ENCODE measurements at places on chromosomes 2 and 18. TPM values are rescaled to one million over a fixed set of nuclear protein-coding genes. Genes with fewer than 3 reads are reported as not detected.

CD8B gene
- total RNA-seq: 20.8 TPM

IL1F10 gene
- total RNA-seq: not detected

RMC1 gene
- total RNA-seq: 31.2 TPM

COL6A3 gene
- 172 TPM for total RNA-seq

NRP2 gene
- 15.7 TPM for total RNA-seq

ELOA2 gene
- total RNA-seq: not detected

IL1A gene
- total RNA-seq: not detected

COLEC12 gene
- 0.88 TPM for total RNA-seq

ABCB11 gene
- 0.18 TPM for total RNA-seq

GRCh38 chr2:74822771-74823566 is 11.0 kb upstream of the HK2 start:
- no peak overlapping the region for H3K27ac ChIP-seq
- no peak for DNase-seq
- no peaks in the 10 kb centered on the region for H3K27me3 ChIP-seq
- no peak overlapping the region for H3K4me3 ChIP-seq
- no peaks in the 10 kb centered on the region for H3K36me3 ChIP-seq

DNA sequence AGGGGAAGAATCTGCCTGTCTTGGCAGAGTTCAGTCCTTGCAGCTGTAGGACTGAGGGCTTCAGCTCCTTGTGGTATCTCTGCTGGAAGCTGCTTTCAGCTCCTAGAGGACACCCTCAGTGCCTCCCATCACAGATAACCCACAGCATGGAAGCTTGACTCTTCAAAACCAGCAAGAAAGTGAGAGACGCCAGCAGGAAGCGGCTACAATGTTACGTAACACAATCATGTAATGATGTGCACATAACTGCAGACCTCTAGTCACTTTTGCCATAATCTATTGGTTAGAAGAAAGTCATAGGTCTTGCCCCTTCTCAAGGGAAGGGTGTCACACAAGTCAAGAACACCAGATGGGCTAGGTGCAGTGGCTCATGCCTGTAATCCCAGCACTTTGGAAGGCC is 69.1 kb upstream of the AFF3 start:
- no peaks in the 10 kb centered on the region for H3K27me3 ChIP-seq
- no peak overlapping the region for H3K27ac ChIP-seq
- DNase-seq: no peak
- no peak overlapping the region for H3K4me3 ChIP-seq
- H3K4me1 ChIP-seq: peaks cover 31% of the 10 kb centered on the region
- no peaks in the 10 kb centered on the region for H3K36me3 ChIP-seq

DNA sequence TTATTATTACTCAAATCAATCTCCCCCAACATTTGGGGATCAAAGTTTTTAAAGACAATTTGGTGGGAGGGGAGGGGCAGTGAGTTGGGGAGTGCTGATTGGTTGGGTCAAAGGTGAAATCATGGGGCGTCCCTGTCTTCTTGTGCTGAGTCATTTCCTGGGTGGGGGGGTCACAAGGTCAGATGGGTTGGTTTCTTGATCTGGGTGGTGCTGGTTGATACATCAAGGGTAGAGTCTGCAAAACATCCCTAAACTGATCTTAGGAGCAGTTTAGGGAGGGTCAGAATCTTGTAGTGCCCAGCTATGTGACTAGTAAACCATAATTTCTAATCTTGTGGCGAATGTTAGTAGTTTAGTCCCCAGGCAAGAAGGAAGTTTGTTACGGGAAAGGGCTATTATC is 67.4 kb downstream of the MOGAT1 start:
- H3K27me3 ChIP-seq: no peaks in the 10 kb centered on the region
- H3K36me3 ChIP-seq: no peaks in the 10 kb centered on the region
- no peak overlapping the region for H3K27ac ChIP-seq
- no peak overlapping the region for H3K4me3 ChIP-seq
- no peaks in the 10 kb centered on the region for H3K4me1 ChIP-seq

DNA sequence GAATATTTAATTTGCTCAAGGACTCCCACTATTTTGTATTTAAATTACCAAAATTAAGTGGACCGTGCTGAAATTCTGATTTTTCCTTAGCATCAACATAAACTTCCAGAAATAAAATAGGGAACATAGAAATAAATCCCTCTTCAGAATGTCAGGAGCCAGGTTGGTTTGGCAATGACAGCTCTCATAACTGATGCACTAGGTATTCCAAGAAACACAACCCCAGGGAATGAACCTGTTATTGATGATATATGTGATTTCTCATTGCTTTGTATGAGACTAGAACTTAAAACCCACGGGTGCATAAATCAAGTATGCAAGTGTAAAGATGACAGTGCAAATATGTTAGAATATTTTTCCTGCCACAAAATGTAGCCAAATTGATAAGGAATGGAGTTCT is 12.8 kb downstream of the SLC5A7 start:
- H3K4me1 ChIP-seq: no peaks in the 10 kb centered on the region
- H3K27ac ChIP-seq: no peak overlapping the region
- no peaks in the 10 kb centered on the region for H3K36me3 ChIP-seq
- no peaks in the 10 kb centered on the region for H3K27me3 ChIP-seq
- no peak for DNase-seq

DNA sequence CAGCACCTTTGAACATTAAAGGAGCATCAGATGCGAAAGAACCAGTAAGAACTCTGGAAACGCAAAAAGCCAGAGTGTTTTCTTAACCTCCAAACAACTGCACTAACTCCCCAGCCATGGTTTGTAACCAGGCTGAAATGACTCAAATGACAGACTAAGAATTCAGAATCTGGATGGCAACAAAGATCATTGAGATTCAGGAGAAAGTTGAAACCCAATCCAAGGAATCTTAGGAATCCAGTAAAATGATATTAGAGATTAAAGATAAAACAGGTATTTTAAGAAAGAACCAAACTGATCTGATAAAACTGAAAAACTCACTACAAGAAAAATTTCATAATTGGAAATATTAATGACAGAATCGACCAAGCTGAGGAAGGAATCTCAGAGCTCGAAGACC is 116.7 kb downstream of the PTRHD1 start:
- H3K4me3 ChIP-seq: no peak overlapping the region
- peaks cover 9% of the 10 kb centered on the region for H3K36me3 ChIP-seq
- no peaks in the 10 kb centered on the region for H3K27me3 ChIP-seq
- H3K27ac ChIP-seq: no peak overlapping the region
- DNase-seq: no peak
- no peaks in the 10 kb centered on the region for H3K4me1 ChIP-seq

DNA sequence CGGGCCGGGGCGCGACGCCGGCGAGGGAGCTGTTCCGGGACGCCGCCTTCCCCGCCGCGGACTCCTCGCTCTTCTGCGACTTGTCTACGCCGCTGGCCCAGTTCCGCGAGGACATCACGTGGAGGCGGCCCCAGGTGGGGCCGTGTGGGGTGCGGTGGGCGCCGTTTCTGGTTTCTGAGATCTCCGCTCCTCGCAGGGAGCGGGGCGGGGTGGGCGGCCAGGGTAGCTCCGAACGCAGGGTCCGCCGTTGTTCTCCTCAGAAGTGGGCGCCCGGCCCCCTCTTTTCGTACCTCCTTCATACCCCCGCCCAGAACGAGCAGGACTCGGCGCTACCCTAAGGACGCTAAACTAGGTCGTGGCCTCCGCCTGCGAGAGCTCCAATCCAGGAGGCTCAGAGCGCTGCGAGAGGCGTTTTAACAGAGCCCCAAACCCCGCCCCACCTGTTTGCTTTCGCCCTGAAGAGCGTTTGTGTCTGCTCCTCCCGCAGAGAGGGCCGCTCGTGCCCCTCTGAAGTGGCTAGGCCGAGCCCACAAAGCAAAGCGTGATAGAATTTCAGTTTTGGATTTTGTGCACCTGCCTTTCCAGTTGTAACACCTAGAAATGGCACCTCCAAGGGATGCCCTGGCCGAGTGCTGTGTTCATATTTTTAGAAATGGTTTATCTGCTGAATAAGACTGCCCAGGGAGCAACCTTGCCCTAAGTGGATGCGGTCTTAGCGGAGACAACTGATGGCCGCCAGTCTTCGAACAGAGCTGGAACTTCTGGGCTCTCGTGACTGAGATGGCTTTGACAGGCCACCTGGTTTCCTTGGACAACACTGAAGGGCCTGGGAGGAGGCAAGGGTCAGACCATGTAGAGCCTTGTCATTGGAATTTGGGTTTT is 626 bp downstream of the CAPN10 start:
- H3K27me3 ChIP-seq: no peaks in the 10 kb centered on the region
- peak; percentile 39 for DNase-seq
- peak overlapping the region; percentile 66 for H3K4me3 ChIP-seq
- peak overlapping the region; percentile 99 for H3K27ac ChIP-seq
- peaks cover 17% of the 10 kb centered on the region for H3K4me1 ChIP-seq
- peaks cover 29% of the 10 kb centered on the region for H3K36me3 ChIP-seq

DNA sequence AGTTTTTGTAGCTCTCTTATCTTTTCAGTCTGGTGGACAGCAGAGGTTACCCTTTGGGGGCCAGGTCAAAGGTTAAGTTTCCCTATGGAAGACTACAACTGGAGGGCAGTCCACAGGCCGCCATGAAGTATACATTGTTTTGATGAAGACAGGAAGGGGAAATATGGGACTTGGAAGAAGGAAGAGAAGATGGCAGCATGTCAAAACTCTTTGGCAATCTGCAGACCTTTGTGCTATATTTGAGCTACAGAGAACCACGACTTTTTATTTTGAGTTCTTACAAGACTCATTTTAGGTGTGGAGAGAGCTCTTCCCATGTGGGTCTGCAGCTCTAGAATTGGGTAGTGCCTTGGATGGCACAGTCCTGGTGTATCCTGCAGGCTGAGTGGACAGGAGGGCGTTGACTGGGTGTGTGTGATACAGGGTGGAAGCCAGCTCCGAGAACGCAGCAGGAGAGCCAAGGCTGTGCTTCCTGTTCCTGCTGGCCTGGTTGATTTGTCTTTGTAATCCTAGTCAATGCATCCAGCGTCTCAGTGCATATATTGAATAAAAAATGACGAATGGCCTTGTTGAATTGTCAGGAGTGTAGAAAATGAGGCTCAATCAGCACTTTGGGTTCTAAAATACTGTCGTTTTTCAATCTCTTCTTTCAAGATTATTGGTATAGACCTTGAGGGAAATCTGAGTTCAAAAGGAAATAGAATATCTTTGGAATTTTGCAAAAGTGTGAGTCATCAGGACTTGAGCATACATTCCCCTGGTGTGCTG is 11.5 kb downstream of the ITGA6 start:
- H3K4me3 ChIP-seq: no peak overlapping the region
- H3K27me3 ChIP-seq: no peaks in the 10 kb centered on the region
- H3K4me1 ChIP-seq: peaks cover 7% of the 10 kb centered on the region
- H3K36me3 ChIP-seq: no peaks in the 10 kb centered on the region

DNA sequence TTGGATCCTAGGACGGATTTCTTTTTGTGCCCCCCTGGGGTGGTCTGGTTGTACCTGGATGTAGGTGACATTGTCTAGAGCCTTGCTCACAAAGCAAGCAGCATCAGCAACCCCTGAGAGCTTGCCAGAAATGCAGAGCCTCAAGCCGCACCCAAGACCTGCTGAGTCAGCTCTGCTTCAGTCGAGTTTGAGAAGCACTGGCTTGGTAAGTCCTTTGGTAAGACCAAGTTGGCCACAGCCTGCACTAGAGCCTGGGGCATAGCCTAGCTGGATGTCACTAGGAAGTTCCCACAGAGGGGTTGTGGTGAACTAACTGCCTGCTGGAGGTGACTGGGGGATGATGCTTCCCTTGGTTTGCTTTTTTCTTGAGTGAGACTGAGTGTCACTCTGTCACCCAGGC is 6.2 kb downstream of the ABCG5 start:
- peak overlapping the region; percentile 57 for H3K27ac ChIP-seq
- H3K27me3 ChIP-seq: no peaks in the 10 kb centered on the region
- no peaks in the 10 kb centered on the region for H3K36me3 ChIP-seq
- H3K4me3 ChIP-seq: no peak overlapping the region
- H3K4me1 ChIP-seq: peaks cover 3% of the 10 kb centered on the region

- H3K4me1 ChIP-seq: no peaks in the 10 kb centered on the region
- no peak overlapping the region for H3K27ac ChIP-seq
- no peaks in the 10 kb centered on the region for H3K27me3 ChIP-seq
- DNase-seq: no peak
- no peaks in the 10 kb centered on the region for H3K36me3 ChIP-seq
- H3K4me3 ChIP-seq: peak overlapping the region; percentile 16
These were observed 2.6 kb downstream of the HOXD3 start for GRCh38 chr2:176159663-176160250.

GRCh38 chr2:29700560-29700959 is 220.8 kb downstream of the ALK start:
- no peaks in the 10 kb centered on the region for H3K27me3 ChIP-seq
- H3K4me3 ChIP-seq: no peak overlapping the region
- no peak for DNase-seq
- H3K27ac ChIP-seq: no peak overlapping the region

DNA sequence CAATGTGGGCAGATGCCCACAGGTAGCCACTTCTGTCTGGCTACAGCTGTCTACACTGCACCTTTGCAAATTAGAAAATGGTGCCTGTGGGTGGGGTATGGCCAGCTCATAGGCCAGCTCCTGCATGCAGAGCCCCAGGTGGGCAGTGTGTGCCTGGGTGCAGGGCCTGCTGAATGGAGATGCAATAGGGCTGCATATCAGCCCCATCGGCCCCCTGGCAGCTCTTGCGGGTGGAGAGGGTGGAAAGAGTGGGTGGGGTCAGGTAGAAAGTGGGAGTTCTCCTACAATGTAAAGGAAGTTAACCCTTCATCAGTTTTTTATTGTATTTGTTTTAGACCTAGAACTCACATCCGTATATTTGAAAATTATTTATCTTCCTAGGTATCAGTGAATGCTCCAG is 37.1 kb downstream of the FBLN7 start:
- no peak for DNase-seq
- H3K4me3 ChIP-seq: no peak overlapping the region
- H3K36me3 ChIP-seq: no peaks in the 10 kb centered on the region
- no peak overlapping the region for H3K27ac ChIP-seq
- no peaks in the 10 kb centered on the region for H3K27me3 ChIP-seq

- no peak overlapping the region for H3K27ac ChIP-seq
- DNase-seq: peak; percentile 64
- H3K36me3 ChIP-seq: no peaks in the 10 kb centered on the region
These were observed 21.6 kb upstream of the GYPC start for GRCh38 chr2:126634273-126634861.

DNA sequence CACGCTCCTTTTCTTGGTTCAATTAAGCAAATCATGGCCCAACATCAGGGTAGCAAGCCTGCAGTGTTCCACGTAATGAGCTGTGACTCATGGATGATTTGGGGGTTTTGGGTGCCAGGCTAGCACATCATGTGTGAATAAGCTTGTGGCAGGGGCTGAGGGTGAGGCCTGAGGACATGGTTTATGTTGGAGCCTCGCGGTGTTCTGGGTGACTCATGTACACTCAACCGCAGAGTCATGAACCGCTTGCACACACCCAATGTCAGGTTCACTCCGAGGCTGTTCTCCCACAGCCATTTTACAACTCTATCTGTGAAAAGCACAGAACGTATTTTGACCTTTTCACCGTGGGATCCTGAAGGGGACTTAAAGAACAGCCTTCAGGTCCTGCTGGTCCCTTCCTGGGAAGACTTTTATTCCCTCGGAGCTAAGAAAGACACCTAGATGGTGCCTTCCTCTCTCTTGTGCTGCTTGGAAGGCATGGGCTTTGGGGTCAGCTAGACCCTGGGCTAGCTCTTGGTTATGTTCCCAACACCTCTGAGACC is 139.9 kb upstream of the ZEB2 start:
- H3K4me1 ChIP-seq: no peaks in the 10 kb centered on the region
- H3K4me3 ChIP-seq: no peak overlapping the region
- H3K27ac ChIP-seq: no peak overlapping the region
- peak; percentile 50 for DNase-seq
- no peaks in the 10 kb centered on the region for H3K36me3 ChIP-seq

Measured in Peyer's patch (tissue), 4 donors.